Kidney (tissue), 22 donors: ENCODE measurements at places on chromosomes 2 and 18.

DNA sequence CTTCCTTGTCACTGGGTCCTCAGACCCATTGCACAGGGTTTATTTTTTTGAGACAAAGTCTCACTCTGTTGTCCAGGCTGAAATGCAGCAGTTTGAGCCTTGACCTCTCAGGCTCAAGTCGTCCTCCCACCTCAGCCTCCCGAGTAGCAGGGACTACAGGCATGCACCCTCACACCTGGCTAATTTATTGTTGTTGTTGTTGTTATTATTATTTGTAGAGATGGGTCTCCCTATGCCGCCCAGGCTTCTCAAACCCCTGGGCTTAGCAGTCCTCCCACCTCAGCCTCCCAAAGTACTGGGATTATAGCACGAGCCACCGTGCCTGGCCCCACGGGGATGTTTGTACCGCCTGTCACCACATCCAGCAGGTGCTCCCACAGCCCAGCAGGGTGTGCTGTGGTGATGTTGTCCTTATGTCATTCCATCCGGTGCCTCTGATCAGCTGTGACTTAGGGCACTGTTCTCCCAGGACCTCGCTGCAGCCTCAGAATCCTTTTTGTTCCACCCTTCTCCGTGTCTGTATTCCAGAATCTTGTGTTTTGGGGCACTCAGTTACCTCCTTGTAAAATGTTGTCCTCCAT is 182.3 kb downstream of the INO80D start:
- no peak for DNase-seq

DNA sequence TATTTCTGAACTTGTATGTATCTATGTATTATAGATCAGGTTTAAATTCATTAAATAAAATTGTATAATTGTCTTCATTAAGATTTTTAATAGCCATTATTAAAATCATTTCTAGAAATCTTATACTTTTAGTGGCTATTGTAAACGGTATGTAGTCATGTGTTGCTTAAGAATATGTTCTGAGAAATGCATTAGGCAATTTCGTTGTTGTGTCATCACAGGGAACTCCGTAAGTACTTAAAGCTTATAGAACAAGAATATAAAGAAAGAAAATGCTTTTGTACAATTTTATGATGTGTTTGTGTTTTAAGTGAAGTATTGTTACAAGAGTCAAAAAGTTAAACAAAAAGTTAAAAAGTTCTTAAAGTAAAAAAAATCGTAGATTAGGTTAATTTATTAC is 765.8 kb downstream of the METTL4 start:
- DNase-seq: no peak

DNA sequence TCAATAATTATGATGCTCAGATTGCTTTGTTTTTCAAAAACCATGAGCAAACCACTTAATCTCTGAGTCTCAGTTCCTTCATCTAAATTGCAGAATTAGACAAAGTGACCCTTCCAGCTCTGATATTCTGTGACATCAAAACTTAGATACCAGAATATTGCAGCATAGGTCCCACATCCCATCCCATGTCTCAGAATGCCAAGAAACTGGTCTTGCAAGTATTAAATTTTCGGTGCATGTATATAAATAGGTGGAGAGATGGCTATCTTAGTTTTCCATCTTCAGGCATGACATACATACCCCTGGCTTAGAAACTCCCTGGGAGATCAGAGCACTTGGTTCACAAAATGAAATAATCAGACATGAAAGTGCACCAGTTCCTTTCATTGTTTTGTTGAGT is 39.8 kb downstream of the WDR75 start:
- DNase-seq: no peak

GRCh38 chr2:120455390-120455789 is 109.5 kb downstream of the INHBB start:
- no peak for DNase-seq
